Activated CD4-positive, alpha-beta T cell treated with anti-CD3 and anti-CD28 coated beads, Interleukin-2, amount 50 U/mL, for 16 hours (primary cell): ENCODE measurements at places on chromosomes 11 and 22.

- DNase-seq = no peak
Measured at GRCh38 chr11:76523147-76523546, 78.3 kb downstream of the EMSY start.

DNA sequence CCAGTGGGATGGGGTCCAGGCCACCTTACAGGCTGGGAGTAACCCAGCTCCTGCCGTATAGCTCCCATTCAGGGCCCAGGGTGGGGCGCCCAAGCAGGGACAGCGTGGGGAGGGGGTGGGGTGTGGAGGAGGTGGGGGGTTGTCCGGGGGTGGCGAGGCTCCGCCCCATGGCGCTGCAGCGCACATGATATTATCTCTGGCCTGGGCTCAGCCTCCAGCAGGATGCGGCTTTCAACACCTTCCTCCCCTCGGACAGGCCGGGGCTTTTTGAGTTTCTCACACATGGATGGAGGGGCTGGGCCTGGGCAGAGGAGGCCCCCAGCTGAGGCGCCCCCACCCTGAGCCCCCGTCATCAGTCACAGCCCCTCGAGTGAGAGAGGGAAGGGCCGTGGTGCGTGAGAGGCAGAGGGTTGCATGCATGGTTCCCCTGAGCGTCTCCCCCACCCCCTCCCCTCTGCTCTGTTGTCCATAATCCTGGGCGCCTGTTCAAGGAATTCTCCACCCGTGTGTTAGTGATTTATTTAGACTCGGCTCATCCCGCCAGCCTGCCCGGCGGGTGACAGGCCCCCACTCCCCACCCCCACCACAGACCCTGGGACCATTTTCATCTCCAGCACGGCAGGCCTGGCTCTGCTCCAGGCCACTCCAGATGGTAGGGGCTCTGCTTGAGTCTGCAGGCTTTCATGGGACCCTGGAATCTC is 44.9 kb downstream of the WNT11 start:
- no peak for DNase-seq

- DNase-seq = no peak
Measured at GRCh38 chr11:65471447-65471891, 27.4 kb upstream of the MALAT1 start.

DNA sequence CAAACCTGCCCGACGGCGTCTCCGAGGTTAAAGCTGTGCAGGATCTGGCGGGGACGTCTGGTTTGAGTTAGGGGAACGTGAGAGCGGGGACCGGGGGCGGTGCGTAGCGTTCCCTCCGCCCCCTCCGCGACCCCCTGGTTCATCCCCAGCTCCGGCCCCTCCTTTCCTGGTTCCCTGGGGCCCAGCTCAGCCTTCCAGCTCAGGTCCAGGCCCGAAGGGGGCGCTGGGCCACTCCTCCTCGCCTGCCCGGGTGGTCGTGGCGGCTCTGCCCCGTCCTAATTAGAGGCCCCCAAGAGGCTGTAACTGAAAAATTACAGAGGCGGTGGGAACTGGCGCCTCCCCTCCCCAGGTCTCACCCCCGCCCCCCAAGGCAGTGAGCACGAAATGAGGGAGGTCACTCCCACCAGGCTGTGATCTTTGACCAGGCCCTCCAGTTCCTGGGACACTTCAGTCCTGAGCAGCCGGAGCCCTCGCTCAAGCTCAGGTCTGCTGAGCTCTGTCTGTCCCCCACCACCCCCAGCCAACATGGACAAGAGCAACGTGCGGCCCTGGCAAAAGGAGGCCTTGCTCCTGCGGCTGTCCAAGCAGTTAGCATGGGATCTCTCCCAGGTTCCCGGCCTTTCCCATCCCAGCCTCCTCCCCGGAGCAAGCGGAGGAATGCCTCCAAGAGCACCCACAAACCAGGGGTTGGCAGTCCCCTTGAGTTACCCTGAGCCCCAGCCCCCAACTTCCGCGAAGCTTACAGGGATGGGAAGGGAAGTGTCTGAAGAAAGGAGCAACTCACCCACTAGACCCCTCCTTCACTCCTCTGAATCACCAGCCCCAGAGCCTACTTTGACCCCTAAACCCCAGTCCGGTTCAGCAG is 3.3 kb downstream of the CD248 start:
- no peak for DNase-seq

DNA sequence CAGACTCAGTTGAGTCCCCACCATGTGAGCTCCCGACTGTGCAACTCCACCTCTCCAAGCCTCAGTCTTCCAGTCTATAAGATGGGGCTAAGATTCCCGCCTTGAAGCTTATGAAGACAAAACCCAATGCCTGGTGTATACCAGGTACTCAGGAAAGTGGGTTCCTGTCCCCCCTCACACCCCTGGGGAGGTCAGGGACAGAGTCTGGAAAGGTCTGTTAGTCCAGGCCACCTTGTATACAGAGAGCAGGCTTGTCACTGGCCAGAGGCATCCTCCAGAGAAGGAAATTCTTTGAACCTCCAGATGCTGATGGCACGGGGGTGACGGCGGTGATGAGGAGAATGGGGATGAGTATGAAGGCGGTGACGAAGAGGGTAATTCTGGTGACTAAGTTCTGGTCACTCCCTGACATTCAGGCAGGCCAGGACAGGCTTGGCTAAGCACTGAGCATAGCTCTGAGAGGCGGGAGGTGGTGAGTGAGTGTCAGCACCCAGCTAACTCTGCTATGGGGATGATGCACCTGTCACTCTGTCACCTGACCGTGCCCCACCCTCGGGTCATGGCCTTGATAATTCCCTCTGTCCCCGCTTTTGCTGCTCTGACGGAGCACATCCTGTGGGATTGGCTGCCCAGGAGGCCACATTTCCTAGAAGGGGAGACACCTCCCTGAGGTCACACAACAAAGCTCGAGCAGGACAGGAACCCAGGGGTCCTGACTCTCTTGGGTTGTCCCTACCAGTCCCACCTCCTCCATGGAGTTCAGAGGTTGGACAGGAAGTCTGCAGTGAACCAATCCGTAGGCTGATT is 30.9 kb upstream of the CSNK1E start:
- no peak for DNase-seq

DNA sequence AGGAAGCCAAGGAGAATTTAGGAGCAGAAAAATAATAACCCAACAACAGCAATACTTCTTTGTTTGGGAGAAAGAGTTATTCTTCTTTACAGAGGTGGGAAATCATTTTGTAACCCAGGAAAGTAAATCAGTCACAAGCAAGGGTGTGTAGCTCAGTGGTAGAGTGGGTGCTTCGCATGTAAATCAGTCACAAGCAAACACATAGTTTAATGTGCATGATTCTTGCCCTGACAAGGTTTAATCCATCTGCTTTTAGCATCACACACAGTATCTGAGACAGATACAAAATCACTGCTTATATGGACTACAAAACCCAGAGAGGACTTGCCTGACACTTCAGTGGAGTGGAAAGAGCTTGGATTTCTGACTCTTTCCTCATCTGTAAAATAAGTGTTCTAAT is 82.0 kb downstream of the RELT start:
- no peak for DNase-seq

DNA sequence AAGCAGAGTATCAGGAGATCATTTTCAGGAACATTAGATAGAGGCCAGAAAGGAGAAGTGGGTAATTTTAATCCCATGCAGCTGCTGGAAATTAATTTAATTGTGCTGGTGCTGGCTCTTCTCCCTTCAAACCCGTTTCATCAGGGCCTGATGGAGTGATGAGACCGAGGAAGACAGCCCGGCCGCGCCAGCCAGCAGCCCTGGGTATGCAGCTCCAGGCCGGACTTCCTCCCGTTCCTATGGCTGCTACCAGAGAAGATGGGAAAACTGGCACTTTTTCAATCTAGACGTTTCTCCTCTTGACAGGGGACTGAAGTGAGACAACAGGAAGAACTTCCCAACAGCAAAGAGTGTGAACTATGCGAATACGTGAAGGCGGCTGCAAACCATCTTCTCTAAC is 24.6 kb upstream of the ZBTB16 start:
- no peak for DNase-seq

- DNase-seq = no peak
Measured at GRCh38 chr22:24433001-24433827, 5.8 kb downstream of the ADORA2A start.

- no peak for DNase-seq
Measured at GRCh38 chr11:71397331-71397860, 50.8 kb downstream of the DHCR7 start.

DNA sequence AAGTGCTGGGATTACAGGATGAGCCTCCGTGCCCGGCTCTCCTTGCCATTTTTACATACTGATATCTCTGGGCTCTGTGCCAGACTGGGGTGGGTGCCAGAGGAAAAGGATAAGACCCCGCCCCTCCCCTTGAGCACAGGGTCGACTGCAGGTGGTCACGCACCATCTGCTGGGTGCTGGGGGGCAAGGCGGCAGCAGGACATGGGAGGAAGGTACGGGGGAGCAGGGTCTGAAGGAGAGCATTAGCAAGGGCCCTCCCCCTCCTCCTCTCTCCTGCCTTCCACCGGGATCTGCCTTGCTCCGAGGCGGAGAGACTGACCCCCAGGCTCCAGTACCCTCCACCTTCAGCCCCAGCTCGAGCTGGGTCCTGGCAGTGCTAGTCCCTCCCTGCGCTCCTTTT is 9.7 kb upstream of the PGA3 start:
- DNase-seq = no peak

DNA sequence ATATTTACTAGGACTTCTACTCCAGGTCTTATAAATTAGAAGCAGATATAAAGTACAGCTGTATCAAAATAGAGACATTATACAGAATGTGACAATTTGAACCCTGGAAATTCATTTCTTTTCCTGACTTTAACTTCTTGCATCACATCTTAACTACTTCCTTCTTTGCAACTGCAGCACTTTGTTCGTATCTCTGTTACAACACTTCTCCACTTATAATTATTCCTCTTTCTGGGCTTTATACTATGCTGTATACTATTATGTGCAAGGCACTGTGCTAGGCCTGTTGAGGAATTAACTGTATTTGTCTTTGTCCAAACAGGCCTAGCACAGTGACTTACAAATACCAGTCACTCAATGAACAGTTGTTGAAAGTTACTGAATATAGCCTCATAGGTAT is 1.8 kb upstream of the SLC36A4 start:
- DNase-seq = no peak

DNA sequence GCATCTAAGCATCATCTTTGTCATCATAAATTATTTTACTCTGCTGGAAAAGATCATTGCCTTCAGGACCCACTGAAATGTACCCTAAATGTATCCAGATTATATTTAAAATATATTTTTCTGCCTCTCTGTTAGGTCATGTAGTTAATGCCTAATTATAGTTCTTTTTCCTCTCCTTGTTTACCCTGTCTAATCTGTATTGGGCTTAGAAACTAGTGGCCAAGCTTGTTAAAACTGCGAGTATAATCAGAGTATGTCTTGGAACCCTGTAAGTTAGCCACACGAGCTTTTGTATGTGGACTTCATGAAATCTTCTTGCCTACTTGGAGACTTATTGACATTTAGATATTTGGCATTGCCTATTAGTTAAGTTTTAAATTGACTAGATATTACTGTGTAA is 55.6 kb downstream of the ARFGAP2 start:
- DNase-seq = no peak

DNA sequence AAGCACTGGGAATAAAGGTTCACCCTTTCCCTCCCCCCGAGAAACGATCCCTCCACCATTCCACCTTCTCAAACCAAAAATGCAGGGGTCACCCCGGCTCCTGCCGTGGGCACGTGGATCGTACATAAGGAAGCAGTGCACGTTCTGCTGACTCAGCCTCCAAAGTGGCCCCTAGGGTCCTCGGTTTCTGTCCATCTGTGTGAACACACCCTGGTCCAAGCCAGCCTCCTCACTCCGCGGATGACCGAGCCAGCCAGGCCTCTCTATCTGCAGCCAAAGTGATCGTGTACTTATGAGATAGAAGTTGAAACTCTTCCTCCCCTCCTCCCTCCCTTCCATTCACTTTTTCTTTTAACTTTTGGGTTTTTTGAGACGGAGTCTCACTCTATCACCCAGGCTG is 16.2 kb downstream of the C11orf24 start:
- no peak for DNase-seq

- no peak for DNase-seq
Measured at GRCh38 chr11:127133061-127133460, 132.5 kb upstream of the KIRREL3 start.

- DNase-seq = no peak
Measured at GRCh38 chr11:92632495-92632894, 337.0 kb upstream of the MTNR1B start.

DNA sequence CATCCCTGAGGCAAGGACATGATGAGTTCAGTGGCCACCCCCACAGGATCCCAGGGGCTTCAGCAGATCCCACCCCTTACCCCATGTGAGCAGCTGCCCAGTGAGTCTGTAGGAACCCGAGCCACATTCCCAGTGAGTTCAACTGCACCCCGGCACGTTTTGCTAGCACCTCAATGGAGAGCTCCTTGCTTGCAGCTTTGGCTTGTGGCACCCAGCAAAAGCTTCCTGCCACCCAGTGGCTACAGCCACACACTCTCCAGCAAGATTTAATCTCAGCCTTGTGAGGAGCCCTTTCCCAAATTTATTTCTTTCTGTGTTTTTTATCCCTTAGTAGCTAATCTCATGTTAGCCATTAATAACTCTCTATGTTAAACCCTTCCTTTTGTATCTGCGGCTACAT is 4.0 kb downstream of the SAA1 start:
- DNase-seq = no peak

GRCh38 chr22:32572741-32573500 is 98.3 kb downstream of the FBXO7 start:
- DNase-seq = no peak

GRCh38 chr11:76218449-76219178 is 12.3 kb upstream of the WNT11 start:
- no peak for DNase-seq

DNA sequence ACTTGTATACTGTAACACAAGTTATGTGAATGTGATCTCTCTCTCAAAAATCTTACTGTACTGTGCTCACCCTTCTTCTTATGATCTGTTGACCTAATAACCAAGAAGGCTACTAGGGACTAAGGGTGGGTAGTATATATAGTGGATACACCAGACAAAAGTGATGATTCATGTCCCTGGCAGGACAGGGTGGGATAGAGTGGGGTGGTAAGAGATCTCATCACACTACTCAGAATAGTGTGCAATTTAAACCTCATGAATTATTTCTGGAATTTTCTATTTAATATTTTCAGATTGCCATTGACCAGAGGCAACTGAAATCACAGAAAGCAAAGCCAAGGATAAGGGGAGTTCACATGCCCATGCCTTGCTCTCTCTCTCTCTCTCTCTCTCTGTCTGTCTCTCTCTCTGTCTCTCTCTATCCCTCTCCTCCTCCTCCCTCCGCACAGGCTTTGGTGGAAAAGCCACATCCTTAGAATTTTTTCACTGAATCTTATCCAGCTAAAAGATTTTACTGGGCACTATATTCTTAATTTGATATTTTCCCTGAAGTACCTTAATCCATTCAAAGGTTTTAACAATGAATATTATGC is 12.0 kb upstream of the STK33 start:
- DNase-seq = no peak

GRCh38 chr11:102115557-102115956 is 5.3 kb downstream of the YAP1 start:
- DNase-seq = no peak

GRCh38 chr11:118610225-118610772 is 2.9 kb downstream of the PHLDB1 start:
- DNase-seq = no peak

- DNase-seq = no peak
Measured at GRCh38 chr11:99818991-99819390, 798.2 kb downstream of the CNTN5 start.
